Activated CD4-positive, alpha-beta T cell treated with anti-CD3 and anti-CD28 coated beads, Interleukin-2, amount 50 U/mL, for 48 hours (primary cell): ENCODE measurements at places on chromosomes 3 and 15.

DNA sequence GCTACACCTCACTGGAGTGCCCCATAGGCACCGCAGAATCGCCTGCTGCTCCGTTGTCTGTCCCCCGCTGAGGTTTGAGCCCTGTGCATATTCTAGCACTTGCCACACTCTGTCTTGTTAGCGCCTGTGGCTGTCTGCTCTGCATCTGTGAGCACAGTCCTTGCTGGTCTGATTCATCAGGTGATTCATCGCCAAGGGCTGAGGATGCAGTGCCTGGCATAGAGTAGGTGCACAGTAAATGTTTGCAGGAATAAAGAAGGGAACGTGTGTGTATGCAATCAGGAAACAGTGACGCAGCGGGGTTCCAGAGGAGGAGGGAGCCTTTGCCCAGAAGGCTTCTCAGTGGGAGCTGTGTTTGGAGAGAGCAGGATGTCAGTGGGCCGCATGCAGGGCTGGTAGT lies 124.0 kb upstream of the PLXNA1 start:
- no peak for DNase-seq

GRCh38 chr3:155326244-155326643 lies 32.8 kb upstream of the STRIT1 start:
- no peak for DNase-seq

GRCh38 chr3:147613725-147614124 lies 204.6 kb downstream of the ZIC1 start:
- DNase-seq: no peak

DNA sequence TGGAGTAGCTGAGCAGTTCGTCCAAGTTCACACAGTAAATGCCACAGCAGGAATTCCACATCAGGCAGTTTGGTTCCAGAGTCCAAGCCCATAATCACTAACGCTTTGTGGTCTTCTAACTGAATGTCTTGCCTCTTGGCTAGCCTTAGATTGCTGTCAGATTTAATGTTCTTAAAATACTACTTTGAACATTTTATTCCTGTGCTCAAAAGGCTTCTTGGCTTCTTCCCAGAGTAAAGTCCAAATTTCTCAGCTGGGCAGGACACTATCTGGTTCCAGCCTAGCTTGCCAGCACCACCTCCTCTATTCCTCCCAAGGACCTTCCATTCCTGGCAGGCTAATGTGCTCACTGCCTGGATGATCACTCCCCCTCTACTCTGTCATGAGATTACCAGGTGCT lies 256.9 kb downstream of the SQOR start:
- DNase-seq: no peak

DNA sequence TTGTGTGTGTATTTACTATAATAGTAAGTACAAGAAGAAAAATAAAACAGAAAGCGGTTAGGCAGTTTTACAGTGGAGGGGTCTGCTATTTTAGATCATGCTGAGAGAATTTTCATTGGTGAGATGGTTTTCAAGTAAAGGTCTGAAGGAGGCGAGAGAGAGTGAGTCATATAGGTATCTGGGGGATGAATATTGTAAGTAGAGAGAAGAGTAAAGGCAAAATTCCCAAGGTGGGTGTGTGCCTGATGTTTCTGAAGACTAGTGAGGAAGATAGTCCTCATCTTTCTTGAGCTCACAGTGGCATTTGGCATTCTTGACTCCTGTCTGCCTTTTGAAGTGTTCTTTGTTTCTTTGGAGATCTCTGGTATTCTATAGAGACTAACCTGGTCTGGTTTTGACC lies 38.6 kb downstream of the CRYBG3 start:
- DNase-seq: no peak

DNA sequence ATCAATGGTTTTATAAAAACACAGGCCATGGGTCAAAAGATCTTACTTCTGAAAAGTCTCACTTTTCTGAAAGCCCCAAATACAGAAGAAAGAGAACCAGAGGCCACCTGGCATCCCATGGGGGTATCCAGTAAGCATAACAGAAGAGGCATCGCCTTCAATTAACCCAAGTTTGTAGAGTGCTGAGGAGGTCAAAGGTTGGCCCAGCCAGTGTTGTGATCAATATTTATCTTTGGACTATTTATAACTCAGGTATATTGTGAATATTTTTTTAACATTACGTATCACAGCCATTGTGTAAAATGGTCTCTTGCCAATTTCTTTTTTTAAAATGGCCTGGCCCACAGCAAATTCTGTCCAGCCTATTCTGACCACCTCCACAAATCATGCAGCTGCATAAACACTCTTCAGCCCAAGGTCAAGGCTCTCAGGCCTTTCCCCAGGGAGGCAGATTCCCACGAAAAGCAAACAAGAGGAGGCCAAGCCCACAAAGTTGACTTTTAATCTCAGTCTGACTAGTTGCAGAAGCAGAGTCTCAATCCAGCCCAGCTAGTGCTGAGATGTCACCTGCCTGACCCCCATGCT lies 26.2 kb upstream of the SPTBN5 start:
- no peak for DNase-seq

DNA sequence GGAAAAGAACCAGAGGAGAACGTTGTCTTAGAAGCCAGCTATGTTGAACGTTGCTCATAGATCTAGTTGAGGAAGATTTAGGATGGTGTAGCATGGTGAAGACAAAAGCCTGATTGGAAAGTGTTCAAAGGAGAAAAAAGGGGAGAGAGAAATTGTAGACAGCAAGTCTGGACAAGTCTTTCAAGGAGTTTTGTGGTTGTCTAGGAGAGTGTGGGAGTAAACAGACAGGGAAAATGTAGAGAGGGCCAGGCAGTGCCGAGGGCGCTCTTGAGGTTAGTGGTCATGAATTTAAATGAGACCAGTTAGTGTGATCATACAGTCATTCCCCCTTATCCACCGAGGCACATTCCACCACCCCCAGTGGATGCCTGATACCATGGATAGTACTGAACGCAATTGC lies 167.5 kb upstream of the IL12A start:
- DNase-seq: no peak

DNA sequence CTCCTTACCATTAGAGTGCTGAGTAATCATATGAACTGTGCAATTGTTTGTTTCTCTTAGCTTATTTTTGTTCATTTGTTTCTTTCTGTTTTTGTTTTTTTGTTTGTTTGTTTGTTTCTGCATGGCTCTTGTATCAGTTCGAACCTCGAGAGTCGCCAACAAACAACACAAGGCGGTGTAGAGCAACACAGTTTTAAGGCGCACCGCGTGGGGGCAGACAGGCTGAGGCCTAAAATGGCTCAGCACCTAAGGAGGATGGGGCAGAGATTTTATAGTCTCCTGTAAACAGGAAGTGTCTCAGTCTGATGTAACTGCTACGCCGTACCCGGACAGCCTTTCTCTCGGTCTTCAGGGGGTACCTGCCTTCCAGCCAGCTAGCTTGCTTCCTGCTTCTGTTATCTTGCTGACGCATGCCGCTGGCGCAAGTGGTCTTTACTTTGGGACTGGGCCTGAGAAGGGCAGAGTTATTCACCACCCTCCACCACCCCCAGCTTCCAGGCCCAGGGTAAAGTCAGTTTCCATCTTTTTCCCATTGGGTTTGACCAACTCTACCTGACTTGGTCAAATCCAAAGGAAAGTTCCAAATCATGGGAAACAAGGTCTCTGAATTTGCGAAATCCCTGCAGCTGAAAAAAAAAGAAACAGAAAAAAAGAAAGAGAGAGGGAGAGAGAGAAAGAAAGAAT lies 25.8 kb upstream of the MFGE8 start:
- DNase-seq: no peak

- no peak for DNase-seq
Observed at GRCh38 chr3:184234224-184234623, 4.8 kb downstream of the VWA5B2 start.

DNA sequence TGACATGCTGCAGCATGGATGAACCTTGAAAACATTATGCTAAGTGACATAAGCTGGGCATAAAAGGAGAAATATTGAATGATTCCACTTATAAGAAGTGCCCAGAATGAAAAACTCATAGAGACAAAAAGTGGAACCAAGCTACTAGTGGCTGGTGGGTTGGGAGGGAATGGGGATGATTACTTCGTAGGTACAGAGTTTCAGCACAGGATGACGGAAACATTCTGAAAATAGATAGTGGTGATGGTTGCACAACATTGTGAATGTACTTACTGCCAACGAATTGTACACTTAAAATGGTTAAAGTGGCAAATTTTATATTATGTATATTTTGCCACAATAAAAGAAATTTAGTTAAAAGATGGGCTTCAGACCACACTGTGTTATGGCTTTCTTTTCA lies 93.6 kb downstream of the RPLP1 start:
- no peak for DNase-seq

DNA sequence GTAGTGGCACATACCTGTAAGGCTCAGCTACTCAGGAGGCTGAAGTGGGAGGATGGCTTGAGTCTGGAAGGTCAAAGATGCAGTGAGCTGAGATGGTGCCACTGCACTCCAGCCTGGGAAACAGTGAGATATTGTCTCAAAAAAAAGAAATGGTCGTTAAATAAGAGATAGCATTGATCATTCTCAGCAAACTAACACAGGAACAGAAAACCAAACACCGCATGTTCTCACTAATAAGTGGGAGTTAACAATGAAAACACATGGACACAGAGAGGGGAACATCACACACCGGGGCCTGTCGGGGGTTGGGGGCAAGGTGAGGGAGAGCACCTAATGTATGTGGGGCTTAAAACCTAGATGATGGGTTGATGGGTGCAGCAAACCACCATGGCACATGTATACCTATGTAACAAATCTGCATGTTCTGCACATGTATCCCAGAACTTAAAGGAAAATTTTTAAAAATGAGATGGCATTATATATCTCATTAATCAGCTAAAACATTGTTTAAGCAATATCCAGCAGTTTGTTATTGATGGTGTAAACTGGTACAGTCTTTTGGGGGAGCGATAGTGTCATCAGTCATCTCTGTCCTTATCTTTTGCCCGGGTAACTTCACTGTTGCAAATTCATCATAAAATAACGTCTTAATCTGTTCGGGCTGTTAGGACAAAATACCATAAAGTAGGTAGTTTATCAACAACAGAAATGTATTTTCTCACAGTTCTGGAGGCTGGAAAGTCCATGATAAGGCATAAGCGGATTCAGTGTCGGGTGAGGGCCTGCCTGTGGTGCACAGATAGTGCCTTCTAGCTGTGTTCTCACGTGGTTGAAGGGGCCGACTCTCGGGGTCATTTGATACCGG lies 1.7 kb upstream of the MAN2A2 start:
- no peak for DNase-seq

DNA sequence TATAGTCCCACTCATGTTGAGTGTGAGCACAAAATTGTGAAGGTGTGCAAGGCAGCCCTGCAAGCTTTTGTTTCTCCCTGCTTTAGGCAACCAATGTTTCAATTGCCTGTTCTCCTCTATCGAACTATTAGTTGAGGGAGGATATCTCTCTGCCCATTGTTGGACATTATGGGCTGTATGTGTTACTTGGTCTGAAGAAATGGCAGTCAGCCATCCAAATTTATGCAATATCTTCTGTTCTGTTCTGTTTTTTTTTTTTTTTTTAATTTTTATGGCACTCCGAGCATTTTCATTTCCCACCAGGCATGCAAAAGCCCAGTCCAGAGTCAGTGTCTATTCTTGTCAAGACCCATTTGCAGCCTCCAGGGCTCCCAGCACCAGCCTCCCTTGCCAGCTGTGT lies 44.0 kb downstream of the ANAPC13 start:
- DNase-seq: no peak

- DNase-seq: no peak
Observed at GRCh38 chr3:118938183-118938961, 96.3 kb downstream of the IGSF11 start.

- no peak for DNase-seq
Observed at GRCh38 chr3:195697582-195698324, 23.0 kb upstream of the MUC20 start.

GRCh38 chr3:195052939-195053338 lies 218.0 kb downstream of the XXYLT1 start:
- DNase-seq: no peak

DNA sequence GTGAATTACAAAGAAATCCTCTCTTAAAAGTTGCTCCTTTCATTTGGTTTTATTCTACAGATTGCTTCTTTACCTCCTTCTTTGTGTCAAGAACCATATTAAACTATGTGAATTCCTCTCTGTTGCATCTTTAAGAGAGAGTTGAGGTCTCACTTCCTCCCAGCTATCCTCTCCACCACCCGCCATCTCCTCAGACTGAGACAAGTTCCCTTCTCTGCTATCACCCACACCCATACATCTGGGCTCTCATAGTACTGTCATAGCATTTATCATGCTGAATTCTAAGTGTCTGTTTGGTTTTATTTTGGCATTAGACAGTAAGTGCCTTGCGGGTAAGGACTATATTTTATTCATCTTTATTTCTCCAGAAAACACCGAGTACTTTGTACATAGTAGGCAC lies 54.2 kb downstream of the B3GALNT1 start:
- DNase-seq: no peak

DNA sequence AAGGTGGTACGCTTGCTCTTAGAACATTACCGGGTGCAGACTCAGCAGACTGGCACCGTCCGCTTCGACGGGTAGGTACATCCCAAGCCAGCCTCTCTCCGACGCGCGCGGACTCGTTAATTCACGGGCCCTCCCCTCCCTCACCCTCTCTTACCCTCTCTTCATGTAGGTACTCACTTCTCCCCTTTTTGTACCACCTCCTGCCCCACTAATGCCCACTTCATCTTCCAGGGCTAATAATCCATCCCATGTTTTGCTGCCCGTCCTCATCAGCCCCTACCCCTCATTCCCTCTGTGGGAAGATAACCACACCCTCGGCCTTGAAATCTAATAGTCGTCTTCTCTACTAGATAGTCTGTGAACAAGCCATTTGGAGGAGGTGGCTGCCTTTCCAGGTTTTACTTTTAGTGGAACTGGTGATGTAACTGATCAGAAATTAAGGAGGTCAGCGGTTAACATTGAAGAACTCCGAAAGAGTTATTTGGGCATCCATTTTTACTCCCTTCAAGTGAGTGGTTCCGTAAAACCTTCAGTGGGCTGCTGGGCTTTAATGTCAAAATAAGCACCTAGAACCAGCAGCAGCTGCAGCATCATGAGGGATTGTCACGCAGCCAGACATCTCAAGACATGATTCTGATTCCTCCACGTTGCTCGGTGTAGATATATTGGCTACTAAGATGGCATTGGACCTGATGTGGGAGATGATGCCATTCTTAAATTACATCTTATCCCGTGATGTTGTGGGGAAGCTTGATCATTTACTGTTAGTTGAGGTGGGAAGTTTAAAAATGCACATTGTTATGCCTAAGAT lies 1.3 kb downstream of the FEM1B start:
- DNase-seq: no peak

GRCh38 chr15:68487087-68487843 lies 55.3 kb upstream of the ITGA11 start:
- no peak for DNase-seq

DNA sequence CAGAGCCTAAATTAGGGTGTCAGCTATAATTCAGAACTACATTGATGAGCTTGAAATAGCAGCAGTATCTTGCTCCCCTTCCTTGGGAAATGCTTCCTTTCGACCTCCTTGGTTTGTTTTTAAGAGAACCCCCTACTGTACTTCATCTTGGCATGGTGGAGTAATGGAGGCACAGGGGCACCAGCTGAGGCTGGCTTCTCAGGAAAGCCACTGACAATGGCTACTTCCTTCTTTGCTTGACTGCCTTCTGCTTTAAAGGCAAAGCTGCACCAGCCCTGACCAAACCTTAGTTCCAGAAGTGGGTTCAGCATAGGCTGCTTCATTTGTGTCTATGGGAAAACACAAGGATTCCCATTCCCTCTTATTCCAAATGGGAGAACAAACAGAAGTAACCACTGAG lies 1.5 kb upstream of the FBXL22 start:
- DNase-seq: no peak

GRCh38 chr15:39793923-39794322 lies 11.3 kb upstream of the FSIP1 start:
- no peak for DNase-seq
